ENCODE measurements at places on chromosomes 11 and 22. TPM values are rescaled to one million over a fixed set of nuclear protein-coding genes. Genes with fewer than 3 reads are reported as not detected.

DNA sequence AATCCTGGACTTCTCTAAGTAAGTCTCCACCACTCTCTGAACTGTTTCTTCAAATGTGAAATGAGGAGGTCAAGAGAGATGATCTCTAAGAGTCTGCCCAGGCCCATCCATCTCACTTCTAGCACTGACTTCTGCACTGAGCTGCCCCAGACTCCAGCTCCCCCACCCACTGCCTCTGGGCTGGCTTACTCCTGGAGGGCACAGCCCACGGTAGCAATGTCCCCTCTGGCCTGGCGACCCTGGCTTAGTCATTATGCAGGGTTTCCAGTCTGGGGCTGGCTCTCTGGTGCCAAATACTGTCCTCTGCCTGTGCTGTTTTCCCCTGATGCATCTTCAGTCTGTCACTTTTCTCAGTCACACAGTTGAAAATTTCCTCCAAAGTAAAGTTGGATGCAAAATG lies 60.9 kb downstream of the PKNOX2 start:
- no peak for DNase-seq

GRCh38 chr22:48741540-48741939 lies 1086.1 kb downstream of the BRD1 start:
- no peak for DNase-seq

GRCh38 chr11:17828311-17828751 lies 93.8 kb downstream of the KCNC1 start:
- DNase-seq, result no peak

DNA sequence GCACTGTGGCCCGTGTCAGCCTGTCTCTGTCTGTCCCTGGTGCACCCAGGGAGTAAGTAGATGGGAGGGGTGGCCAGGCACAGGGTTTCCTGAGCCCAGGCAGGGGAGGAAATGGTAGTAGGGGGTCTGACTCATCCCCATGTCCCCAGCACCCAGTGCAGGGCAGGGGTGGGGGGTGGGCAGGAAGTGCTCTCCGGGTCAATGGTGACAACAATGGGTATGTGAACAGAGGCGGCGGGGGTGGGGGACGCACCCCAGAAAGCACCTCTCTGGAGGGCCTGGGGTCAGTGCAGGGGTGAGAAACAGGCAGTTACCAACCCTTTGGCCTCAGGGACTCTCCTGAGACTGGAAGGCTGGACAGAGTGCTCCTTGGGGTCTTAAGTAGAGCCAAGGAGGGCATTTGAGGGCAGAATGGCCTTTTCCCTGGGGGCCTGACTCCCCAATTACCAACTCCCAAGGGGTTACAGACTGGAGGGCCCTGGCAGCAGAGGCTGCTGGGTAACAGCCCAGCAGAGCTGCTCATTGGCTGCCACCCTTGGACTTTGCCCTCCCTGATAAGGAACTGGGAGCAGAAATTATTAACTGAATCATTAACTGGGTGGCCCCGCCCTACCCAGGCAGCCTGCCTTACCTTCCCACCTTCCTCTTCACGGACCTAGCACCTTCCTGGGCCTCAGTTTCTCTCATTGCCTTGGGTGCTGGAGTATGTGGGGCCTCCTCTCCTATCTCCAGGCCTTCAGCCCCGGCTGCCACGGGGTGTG lies 4.2 kb downstream of the MYRF start:
- no peak for DNase-seq

- DNase-seq, result no peak
Measured at GRCh38 chr11:128841461-128842072, 25.5 kb downstream of the KCNJ1 start.

DNA sequence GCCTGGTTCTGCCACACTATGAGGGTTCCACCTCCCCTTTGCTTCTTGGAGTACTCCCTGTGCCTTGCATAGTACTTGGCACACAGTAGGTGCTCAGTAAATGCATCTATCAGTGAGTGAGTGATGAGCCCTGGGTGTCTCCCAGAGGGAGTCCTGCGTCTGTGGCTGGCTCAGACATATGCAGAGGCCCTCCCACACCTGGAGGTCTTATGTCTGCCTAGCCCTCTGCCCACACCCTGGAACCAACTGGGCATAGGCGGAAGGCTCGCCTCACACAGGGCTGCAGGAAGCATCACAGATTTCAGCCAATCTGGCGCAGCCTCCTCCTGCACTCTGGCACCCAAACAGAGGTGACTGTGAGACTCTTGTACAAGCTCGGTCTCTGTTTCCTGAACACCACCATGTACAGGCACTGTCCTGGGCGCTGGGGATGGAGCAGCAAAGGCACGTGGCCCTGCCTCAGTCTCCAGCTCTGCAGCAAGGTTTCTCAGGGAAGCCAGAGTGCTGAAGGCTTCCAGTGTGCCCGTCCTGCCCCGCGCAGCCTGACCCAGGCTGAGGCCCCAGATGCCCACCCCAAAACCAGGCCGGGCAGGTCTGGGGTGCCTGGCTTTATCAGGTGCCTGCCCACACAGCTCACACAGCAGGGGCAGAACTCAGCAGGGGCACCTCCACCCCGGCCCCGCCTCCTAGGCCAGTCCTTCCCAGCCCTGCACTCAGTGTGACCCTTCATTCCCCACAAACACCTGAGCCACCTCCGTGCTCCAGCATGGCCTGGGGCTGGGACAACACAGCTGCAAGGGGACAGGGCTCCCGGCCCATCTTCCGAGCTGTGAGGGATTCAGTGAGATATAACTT lies 26.7 kb downstream of the FLRT1 start:
- DNase-seq, result no peak

GRCh38 chr11:38867338-38867737 lies 2269.3 kb upstream of the RAG2 start:
- DNase-seq, result no peak

- no peak for DNase-seq
Measured at GRCh38 chr11:9362393-9362863, 22.0 kb upstream of the IPO7 start.

DNA sequence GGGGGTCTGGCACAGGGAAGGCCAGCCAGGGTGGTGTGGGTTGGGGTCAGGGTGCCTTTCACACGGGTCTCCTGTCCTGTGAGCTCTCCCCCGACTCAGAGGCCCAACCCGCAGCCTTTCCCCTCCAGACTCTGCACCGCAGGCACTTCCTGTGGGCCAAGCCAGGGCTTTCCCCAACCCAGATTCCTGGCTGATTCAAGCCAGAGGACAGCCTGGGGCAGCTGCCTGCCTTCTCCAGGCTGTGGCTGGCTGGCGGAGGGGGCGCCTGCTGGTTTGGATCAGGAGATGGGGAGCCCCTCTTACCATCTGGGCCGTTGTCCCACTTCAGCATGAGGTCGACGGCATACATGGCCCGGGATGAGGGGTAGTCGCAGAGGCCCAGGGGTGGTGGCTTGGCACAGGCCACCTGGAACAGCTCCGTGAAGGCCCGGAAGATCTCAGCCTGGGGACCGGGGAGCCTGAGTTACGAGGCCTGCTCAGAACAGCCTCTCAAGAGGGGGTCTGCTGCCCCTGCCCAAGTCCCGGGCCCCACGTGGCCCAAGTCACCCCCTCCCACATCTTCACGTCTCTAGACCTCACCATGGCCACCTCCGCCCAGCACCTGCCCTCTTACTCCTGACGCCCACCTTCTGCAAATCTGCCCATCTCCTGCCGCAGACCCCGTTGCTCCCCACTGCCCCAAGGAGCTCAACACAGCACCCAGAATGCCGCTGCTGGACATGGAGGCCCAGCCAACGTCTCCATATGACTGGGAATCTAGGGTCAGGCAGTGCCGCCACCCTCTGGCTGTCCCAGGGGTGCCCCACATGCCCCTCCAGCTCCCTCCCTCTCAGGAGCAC lies 17.3 kb downstream of the TSPO start:
- DNase-seq, result no peak

- no peak for DNase-seq
Measured at GRCh38 chr11:11312738-11313137, 40.3 kb downstream of the CSNK2A3 start.

The TSSK2 gene
- polyA plus RNA-seq, result not detected

The ATM gene
- 6.2 TPM for polyA plus RNA-seq

The MRPL11 gene
- polyA plus RNA-seq, result 75.6 TPM

The B3GAT1 gene
- polyA plus RNA-seq, result 110 TPM

The RIMBP3B gene
- polyA plus RNA-seq, result 0.34 TPM

The LRRC56 gene
- polyA plus RNA-seq, result 5.4 TPM
